ENCODE measurements at places on chromosomes 7 and 10.

GRCh38 chr10:116766837-116767634 is 24.7 kb upstream of the HSPA12A start:
- peak; percentile 57 for DNase-seq

GRCh38 chr7:130887182-130887956 is 153.4 kb upstream of the KLF14 start:
- peak; percentile 65 for DNase-seq

- DNase-seq = peak; percentile 27
Observed at GRCh38 chr10:127919418-127920271, 12.7 kb downstream of the PTPRE start.

GRCh38 chr7:98852826-98853225 is 17.0 kb downstream of the TMEM130 start:
- no peak for DNase-seq

DNA sequence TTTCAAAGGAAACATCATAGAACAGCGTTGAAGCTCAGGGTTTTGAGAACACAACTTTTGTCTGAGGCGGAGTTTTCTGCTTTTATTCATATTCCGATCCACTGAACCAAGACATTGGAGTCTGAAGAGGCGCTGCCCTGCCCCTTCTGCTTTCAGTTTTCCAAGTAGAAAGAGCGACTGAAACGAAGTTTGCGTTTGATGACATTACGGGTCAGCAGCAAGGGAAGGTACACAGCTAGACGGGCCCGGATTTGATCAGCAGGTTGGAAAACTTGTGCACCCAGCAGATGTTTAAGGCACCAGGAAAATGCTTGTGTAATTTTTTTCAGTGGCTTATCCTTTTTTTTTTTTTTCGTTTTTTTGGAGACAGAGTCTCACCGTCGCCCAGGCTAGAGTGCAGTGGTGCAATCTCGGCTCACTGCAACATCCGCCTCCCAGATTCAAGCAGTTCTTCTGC is 720 bp downstream of the SUN1 start:
- no peak for DNase-seq

DNA sequence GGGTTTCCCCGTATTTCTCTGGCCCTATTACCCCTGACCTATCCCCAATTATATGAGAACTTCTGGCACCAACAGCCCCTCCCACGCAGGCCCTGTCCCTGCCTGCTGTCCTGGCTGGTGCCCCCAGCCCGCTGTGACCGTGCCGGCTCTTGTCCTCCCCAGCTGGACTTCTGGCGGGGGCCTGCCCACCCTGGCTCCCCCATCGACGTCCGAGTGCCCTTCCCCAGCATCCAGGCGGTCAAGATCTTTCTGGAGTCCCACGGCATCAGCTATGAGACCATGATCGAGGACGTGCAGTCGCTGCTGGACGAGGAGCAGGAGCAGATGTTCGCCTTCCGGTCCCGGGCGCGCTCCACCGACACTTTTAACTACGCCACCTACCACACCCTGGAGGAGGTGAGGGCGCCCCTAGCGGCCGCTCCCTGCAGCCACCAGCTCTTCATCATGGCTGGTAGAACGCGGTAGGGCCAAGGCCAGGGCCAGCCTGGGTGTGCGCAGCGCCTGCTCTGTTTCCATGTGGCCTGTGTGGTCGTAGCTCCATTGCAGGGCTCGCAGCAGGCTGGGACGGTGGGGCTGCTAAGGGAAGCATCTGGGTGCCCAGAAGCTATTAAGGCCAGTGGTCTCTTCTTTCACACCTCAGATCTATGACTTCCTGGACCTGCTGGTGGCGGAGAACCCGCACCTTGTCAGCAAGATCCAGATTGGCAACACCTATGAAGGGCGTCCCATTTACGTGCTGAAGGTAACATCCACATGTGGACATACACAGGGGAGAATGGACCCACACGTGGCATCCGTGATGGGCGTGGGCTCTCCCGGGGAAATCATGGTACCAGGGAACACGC is 1.4 kb downstream of the CPA1 start:
- no peak for DNase-seq

GRCh38 chr7:76328389-76328788 is 25.9 kb downstream of the HSPB1 start:
- no peak for DNase-seq

- no peak for DNase-seq
Observed at GRCh38 chr7:93574269-93574645, 267 bp downstream of the CALCR start.

DNA sequence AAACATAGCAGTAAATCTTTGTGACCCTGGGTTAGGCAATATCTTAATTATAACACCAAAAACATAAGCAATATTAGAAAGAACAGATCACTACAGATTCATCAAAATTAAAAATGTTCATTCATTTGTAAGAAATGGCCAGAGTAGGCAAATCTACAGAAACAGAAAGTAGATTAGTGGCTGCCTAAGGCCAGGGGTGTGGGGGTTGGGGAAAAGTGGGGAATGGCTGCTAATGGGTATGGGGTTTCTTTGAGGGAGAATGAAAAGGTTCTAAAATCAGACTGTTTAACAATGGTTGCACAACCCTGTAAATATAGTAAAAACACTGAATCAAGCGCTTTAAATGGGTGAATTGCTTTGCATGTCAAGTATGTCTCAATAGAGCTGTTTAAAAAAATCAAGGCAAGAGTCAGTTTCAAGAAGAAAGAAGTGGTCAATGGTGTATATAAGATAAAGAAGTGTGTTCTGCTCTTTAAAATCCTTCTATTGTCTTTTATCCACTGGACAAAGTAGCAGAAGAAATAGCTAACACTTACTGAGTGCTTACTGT is 42.6 kb downstream of the CDK6 start:
- DNase-seq = no peak

GRCh38 chr7:63112764-63113712 is 885.6 kb upstream of the ZNF722 start:
- DNase-seq = no peak

GRCh38 chr7:69269806-69270205 is 328.5 kb upstream of the AUTS2 start:
- no peak for DNase-seq

DNA sequence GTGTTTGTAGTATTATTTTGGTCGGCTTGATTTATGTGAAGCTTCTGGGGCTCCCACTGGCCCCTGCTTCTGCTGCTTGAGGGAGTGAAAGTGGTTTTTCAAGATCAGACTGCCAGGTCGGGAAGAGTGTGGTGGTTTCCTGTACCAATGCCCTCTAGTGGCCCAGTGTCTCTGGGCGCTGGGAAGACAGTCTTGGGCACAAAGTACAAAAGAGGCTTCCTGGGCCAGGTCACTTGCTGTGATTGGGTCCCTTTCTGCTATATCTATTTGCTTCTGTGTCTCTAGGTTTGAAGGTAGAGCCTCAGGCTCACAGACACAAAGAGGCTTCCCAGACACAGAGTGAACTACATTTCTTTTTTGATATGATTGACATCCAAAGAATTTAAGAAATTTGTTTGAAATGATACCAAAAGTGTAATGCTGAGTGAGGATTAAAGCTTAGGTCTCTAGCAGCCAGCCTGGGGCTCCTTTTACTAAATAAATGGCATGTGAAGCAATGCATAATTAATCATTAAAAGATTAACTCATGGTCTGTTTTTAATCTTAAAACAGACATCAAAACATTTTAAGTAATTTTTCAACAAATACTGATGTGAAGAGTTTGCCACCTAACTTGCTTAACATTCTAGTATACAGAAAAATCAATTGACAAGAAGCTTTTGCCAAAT is 36.3 kb downstream of the ABCB1 start:
- peak; percentile 17 for DNase-seq

DNA sequence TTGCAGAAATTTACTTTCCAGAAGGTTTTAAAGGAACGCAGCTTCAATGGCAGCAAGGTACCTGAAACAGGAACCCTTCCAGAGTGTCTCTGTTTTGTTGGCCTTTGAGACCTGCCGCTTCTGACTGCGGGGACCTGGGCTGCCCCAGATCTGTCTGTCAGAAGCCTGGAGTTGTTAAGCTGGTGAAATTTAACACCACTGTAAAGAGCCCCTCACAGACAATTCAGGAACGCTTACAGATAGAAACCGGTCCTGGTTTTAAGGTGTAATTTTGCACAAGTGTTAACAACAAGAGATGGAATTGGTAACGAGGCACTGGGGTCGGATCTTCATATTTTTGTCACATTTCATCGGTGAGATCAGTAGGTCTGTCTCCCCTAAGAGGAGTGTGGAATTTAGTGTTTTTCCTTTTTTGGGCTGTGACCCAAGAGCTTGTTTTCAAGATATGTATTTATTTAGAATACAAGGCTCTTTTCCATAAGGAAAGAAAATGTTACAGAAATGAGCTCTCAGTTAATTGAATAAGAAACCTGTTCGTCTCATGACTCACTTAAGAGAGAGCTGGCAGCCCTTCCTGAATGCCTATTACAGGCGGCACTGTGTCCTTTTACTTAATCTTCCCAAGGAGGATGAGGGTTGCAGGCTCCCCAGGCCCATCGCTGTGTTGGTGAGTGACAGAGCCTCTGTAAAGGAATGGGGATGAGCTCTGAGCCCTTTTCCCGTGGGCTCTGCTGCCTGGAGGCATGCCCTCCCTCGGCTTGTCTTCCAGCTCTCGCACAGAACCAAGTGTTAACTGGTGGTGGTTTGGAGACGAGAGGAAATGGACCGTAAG is 168.7 kb downstream of the CUX1 start:
- DNase-seq = peak; percentile 16

GRCh38 chr10:19947656-19948055 is 131.4 kb downstream of the PLXDC2 start:
- no peak for DNase-seq

- DNase-seq = peak; percentile 50
Observed at GRCh38 chr10:122648599-122649428, 50.8 kb downstream of the C10orf120 start.

- no peak for DNase-seq
Observed at GRCh38 chr10:83603708-83604107, 535.6 kb upstream of the GHITM start.

- no peak for DNase-seq
Observed at GRCh38 chr7:36765605-36766004, 41.3 kb upstream of the AOAH start.

DNA sequence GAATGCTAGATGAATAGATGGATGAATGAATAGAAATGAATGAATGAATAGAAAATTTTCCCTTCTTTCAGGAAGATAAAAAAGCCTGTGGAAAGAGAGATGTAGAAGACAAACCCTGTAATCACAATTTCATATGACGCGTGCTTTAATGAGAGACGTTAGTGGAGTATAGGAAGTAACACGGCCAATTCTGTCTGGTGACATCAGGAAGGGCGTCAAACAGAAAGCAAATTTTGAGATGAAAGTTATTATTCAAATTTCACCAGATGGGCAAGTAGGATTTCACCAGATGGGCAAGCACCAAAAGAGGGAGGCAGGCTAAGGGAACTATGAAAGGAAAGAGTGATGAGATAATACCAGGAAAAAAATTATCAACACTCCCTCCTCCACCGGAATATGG is 128.9 kb upstream of the PRSS1 start:
- no peak for DNase-seq

DNA sequence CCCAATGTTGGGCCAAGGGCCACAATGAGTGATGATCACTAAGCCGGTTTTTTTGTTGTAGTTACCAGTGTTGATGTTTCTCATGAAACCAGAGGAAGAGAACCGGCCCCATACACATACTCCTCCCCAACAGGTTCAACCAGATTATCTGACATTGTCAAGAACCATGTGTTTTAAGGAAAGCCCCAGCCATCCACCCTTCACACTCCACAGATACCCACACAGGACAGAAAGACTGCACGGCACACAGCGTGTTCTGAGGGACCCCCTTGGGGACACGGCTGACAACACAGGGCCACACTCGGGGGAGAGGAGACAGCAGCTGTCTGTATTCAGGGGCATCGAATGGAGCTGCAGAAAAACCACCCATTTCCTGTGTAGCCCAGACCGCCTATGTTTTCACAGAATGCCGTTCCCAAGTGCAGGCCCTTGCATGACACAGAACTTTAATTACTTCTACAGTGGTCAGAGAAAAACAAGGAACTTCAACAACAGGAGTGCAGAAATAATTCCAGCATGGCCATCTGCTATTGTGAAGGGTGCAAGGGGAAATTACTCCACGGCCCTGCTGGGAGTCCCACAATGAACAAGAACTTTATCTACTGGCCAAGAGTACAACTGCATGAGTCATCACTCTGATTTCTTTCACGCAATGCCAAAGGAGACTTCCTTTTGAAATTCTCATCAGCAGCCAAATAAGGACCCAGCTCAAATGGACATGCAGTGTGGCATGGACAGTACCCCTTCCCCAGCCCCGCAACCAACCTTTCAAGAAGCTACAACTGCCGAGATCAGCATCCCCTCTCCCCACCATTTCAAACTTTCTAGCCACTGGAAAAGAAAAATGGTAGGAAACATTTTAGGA is 2.3 kb downstream of the KLF6 start:
- no peak for DNase-seq

Data from RWPE1 (cell line).